NCI-H460 (cell line): ENCODE measurements at places on chromosomes 7 and 10. TPM values are rescaled to one million over a fixed set of nuclear protein-coding genes. Genes with fewer than 3 reads are reported as not detected.

DNA sequence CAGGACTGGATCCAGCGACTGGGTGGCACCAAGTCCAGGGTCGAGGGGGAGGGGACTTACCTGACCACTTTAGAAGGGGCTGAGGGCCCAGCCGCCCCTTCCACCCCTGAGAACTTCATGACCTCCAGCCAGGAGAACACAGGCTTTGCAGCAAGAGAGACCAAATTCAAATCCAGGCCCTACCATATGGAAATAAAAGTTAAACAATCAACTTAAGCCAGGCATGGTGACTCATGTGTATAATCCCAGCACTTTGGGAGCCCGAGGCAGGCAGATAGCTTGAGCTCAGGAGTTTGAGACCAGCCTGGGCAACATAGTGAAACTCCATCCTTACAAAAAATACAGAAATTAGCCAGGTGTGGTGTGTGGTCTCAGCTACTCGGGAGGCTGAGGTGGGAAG lies 61.9 kb downstream of the COL13A1 start:
- no peak for DNase-seq

DNA sequence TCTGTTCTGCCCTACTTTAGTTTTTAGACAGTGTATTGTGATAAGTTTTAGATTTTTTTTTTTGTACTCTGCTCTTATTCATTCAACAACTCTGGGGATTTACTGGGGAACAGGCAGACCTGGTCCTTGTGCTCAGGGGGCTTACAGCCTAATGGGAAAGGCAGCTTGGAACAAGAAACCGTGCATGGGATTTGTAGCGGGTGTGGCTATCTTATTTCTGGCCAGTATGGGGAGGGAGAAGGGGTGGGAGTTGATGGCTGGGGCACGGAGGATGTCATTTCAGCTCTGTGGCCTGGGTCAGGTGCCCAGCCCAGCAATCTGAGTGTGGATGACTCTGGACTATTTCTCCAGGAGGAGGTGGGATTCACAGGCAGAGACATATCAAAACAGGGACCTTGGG lies 47.0 kb downstream of the GRK5 start:
- DNase-seq, result no peak

ADO gene
- total RNA-seq, result 41.0 and 42.5 TPM in 2 replicates

GNG11 gene
- 62.8 and 66.1 TPM in 2 replicates for total RNA-seq
